ENCODE measurements at places on chromosomes 5 and 9.

DNA sequence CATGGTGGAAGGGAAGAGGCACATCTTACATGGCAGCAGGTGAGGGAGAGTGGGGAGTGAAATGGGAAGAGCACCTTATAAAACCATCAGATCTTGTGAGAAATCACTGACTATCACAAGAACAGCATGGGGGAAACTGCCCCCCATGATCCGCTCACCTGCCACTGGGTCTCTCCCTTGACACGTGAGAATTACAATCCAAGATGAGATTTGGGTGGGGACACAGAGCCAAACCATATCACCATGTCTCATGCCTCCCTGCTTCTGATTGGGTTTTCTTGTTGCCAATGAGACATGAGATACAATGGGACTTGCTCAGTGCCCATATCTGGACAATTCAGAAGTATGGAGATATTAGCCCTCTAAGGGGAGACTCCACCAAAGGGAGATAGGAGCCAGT lies 97.4 kb downstream of the TARS1 start:
- no peak for DNase-seq

GRCh38 chr9:125380406-125380805 lies 118.8 kb downstream of the GAPVD1 start:
- no peak for DNase-seq

DNA sequence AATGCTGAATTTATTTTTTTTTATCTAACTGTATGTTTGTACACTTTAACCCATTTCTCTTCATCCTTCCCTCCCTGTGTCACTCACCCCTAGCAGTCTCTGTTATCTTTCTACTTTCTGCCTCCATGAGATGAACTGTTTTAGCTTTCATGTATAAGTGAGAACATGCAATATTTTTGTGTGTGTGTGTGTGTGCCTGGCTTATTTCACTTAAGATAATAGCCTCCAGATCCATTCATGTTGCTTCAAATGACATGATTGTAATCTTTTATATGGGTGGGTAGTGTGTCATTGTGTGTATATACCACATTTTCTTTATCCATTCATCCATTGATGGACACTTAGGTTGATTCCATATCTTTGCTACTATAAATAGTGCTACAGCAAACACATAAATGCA lies 1023.9 kb downstream of the TLE1 start:
- DNase-seq, result no peak

DNA sequence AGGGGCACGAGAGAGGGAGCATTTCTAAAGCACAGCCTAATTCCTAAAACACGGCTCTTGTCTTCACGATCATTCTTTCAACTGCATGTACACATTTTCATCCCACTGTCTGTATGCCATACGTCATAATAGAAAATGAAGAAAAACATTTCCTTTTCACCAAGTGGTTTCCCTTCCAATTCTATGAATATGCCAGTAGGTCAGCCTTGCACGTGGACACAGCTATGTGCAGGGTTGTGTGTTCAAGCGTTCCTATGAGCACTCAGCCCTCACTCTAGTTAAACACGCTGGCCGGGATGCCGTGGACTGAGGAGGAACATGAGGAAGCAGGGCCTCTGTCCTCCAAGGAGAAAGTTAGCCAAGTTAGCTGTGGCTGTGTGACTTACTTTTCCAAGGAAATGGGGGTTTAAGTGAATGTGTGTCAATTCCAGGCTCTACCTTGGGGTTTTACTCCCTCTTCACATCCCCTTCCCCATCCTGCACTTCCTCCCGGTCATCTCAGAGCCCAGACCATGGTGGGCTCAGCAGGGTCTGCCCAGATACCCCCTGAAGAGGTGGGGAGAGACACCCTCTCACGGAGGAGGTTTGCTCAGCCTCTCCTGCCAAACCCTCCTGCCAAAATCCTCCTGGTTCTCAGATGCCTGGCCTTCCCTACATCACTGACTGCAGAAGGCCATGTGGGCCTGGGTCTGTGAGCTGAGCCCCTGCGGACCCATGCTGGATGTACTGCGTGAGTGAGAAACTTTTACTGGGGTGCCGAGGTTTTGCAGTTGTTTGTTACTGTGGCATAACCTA lies 230.6 kb downstream of the FSTL4 start:
- DNase-seq, result peak; percentile 42

DNA sequence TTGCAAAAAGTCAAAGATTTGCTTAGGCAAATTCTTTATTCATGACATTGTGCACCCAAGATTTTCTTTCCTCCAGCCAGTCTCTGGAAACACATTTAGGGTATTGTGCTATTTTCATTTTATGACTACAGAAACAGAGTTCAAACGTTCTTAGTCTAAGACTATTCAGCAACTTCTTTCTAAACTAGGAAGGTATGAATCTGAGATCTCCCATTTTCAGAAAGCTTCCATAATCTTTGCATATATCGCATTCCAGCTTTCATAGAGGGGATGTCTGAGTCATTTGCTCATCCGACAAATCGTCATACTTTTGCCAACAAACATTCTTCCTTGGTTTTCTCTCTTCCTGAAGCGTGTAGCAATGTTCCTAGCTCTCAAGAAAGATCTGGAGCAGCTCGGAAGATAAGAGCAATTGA lies 1.6 kb upstream of the PAPPA start:
- no peak for DNase-seq

DNA sequence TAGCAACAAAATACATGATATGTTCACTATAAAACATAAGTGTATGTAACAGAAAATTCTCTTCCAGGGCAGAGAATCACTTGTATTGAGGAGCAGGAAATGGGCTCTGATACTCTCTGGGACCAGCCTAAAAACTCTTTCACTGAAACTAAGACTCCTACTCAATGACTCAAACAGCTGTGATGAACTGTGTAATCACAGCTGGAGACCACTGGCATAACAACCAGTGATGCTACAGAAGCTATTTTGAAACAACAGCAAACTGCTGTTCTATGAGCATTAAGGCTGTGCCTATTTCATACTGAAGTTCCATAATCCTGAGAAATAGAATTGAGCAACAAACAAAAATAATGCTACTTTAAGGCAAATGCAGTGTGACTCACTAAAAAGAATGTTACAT lies 594.0 kb downstream of the HINT1 start:
- no peak for DNase-seq

GRCh38 chr9:112050544-112051475 lies 124.3 kb downstream of the SUSD1 start:
- DNase-seq, result peak; percentile 84

- peak; percentile 59 for DNase-seq
Measured at GRCh38 chr5:145347026-145347616, 488.0 kb downstream of the PRELID2 start.

- DNase-seq, result no peak
Measured at GRCh38 chr5:39187831-39188731, 31.3 kb downstream of the FYB1 start.

- no peak for DNase-seq
Measured at GRCh38 chr5:8349855-8350254, 480.9 kb downstream of the MTRR start.

DNA sequence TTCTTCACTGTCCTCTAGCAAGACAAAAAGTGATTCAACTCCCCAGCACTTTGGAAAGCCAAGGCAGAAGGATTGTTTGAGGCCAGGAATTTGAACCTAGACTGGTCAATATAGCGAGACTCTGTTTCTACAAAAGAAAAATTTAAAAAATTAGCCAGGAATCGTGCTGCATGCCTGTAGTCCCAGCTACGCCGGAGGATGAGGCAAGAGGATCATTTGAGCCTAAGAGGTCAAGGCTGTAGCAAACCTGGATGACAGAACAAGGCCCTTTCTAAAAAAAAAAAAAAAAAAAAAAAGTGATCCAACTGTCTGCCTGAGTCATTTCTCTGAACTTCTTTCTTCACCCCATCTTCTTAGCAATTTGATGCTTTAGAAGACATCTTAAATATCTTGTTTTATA lies 12.4 kb downstream of the ITGA2 start:
- DNase-seq, result no peak

Data from islet precursor cell (in vitro differentiated cells).